ENCODE measurements at places on chromosomes 4 and X. TPM values are rescaled to one million over a fixed set of nuclear protein-coding genes. Genes with fewer than 3 reads are reported as not detected.

Gene F11
- total RNA-seq, result not detected

Gene ARHGAP6
- not detected for total RNA-seq

Gene HMGN5
- 3.8 TPM for total RNA-seq

Gene TMEM35A
- total RNA-seq, result not detected

Gene MAGEA8
- total RNA-seq, result not detected
